ENCODE measurements at places on chromosomes 7 and 10.
A peak's percentile ranks its signal among the peaks of the same experiment; 100 is the strongest.

DNA sequence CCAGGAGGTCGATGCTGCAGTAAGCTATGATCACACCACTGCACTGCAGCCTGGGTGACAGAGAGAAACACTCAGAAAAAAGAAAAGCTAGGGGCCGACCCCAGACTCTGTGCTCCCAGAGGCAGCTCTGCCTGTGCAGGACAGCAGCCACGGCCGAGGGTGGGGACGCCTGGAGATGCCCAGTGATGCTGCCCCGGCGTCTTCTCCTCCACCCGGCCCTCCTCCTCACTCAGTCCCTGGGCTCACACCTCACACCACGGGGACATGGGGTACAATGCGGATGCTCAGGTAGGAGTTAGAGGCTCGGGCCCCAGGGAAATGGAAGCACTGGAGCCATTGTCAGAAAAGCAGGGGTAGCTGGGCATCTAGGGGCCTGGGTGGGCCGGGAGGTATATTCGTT lies 46.3 kb upstream of the ELFN1 start:
- no peak for DNase-seq

DNA sequence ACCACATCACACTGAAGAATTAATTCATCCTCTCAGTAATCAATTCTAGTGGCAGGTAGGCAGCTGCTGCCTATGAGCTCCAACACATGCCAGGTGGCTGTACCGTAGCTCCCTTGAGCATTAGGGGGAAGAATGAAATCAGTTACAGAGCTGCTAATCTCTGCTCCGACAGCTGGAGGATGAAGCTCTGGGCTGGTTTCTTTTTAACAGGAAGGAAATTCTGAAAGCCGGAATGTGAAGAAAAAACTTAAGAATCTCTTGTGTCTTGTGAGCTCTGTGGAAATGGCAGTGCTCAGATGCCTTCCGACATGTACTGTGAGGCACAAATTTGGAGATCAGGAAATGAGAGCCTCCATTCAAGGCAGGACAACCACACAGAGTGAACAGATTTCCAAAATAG lies 2.8 kb upstream of the AHCYL2 start:
- peak; percentile 41 for DNase-seq

DNA sequence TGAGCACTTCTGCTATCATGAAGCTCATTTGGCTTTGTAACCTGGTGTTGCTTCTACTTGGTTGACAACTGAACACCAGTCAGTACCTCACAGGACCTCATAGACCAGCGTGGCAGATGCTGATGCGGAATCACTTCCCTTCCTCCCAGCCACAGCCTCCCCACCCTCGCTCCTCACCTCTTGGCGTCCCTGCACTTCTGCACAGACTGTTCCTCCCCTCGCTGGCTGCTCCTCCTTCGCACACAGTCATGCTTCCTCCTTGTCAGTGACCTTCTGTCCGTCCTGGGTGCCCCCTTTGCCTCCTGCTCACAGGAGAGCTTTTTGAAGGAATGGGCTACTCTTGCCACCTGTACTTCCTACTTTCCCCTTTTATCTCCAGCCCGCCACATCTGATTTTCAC lies 61.4 kb upstream of the CTBP2 start:
- no peak for DNase-seq

GRCh38 chr10:35563261-35563891 lies 41.8 kb upstream of the GJD4 start:
- peak; percentile 69 for DNase-seq

DNA sequence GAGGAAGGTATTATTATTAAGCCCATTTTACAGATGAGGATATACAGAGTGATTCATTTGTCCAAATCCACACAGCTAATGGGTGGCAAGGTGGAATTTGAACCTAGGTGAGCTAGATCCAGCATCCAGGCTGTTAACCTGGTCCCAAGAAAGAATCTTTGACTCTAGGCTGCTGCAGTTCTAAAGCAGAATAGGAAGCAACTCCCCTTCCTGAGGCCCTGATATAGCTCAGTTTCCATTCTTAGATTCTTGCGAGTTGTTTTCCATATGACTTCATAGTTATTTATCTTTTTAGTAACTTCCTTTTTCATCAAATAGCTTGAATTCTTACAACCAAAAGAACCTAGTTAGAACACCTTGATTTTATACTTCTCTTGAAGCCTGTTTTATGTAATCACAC lies 24.1 kb upstream of the ZC3HAV1L start:
- DNase-seq, result no peak

DNA sequence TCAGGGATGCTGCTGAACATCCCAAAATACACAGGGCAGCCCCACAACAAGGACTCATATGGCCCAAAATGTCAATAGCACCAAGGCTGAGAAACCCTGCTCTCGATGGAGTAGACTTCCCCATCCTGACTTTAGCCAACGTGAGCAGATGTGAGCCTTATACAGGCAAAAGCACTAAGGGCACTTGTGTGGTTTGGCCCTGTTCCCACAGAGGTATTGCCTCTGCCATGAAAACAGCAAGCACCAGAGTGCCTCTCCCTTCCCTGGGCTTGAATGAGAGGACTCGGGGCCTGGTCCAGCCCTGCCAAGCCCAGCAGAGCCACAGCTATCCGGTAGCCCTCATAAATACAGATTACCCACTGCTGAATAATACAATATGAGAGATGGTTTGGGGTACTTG lies 47.5 kb downstream of the ACSM6 start:
- no peak for DNase-seq

DNA sequence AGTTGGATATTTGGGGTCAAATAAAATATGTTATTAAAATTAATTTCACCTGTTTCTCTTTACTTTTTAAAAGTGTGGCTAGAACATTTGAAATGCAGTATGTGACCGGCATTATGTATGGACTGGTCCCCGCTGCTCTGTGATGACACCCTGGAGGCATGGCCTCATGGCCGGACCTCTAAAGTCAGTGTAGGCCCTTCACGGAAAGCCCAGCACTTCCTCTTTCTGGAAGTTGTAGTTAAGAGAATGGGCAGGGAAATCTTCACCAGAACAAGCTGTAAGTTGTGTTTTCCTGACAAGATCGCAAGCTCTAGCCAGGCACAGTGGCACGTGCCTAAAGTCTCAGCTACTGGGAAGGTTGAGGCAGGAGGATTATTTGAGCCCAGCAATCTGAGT lies 38.3 kb upstream of the SRGN start:
- DNase-seq, result peak; percentile 92

DNA sequence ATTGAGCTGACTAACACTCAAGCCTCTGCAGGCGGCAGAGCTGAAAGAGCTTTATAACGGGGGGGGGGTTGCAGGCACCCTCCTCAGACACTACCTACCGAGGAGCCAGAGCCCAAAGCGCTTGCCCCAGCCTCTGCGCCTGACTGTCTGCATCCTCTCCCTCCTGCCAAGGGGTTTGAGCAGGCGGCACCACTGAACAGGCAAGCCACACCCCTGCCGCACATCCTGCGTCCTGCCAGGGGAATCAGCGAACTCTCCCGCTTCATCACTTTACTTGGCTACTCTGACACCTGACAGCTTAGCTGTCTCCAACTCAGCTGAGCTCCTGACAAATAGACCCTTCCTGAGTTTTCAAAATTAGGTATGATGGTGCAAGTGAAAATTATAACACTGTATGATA lies 432.6 kb upstream of the ANKRD30A start:
- no peak for DNase-seq

- no peak for DNase-seq
These were observed 48.4 kb upstream of the PODXL start for GRCh38 chr7:131604841-131605279.

- peak; percentile 90 for DNase-seq
These were observed 21.5 kb upstream of the IKZF1 start for GRCh38 chr7:50282813-50283605.

- no peak for DNase-seq
These were observed 218.2 kb downstream of the CCDC3 start for GRCh38 chr10:12783293-12783692.

- no peak for DNase-seq
These were observed 127.9 kb downstream of the CPED1 start for GRCh38 chr7:121116396-121116795.

DNA sequence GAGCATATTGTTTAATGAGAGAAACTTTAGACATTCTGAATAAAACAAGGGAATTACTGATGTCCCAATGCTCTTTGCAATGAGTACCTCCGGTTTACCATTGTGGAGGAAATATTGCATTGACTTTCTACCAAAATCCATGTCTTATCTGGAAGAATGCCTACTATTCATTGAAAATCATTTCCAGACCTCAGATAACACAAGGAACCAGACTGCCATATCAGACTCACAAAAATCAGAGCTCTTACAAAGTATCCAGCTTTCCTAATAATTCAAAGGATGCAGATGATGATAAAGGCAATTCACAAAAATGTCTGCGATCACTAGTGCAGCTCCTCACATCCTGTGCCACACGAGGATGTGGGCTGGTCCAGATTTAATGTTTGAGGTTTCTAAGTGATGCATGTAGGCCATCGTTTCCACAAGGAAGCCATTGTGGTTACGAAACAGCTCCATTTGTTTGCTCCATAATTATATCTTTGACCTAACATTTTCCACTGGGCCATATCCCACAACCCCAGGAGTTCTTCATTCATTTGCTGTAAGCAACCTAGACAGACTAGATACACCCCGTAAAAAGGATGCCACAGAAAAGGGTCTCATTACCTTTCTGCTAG lies 831.1 kb upstream of the C7orf33 start:
- no peak for DNase-seq

DNA sequence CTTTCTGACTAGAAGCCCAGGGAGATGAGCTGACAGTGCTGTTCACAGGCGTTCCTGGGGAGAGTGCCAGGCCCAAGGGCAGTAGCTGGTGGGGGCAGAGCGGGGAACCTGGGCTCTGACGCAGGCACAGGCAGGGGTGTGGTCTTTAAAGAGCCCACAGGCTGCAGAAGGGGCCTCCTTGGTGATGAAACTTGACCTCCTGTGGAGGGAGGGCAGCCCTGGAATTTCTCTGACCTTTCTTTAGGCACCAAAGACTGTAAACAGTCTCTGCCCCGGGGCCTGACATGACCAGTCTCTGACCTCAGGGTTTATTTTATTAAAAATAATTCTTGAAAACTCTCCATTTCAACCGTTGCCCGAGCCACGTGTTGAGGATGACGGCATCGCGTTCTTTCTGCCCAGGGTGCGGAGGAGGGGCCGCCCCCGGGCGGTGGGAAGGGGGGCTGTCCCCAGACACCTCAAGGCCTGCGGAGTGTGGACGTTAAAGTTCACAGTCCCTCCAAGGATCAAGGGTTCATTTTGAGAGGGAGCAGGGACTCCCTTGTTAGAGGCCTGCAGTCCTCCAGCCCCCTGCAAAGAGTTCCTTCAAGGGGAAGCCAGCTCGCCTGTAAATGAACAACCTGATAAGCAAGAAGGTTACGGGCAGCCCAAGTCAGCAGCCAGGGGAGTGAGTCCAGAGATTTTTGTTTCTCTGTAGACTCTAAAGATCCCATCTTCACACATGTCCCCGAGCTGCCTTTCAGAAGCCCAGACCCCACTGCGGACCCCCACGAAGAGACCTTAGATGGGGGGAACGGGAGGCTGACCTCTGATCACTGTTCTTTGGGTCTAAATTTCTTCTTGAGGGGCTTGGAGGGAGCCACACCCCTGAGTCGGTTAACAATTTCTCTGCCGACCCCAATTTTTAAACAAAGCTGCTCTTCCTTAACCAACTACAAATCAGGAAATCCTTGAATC lies 128.9 kb downstream of the VIPR2 start:
- no peak for DNase-seq

GRCh38 chr10:31142026-31142425 lies 110.4 kb upstream of the ZNF438 start:
- no peak for DNase-seq

DNA sequence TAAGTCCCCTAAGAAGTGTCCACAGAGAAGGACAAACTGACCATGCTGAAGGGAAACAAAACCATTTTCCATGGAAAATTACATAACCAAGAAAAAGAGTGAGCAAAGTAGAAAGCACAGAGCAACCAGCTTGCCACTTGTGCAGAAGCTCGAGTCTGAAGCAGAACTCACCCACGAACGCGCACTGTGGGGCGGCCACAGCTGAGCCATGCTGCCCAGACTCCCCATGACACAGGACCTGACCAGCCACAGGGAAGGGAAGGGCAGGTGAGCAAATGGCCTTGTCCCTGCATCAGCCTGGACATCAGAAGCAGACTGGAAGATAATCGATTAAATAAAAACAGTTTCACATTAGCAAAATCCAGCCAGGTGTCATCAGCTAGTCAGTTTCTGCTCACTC lies 95.7 kb downstream of the TCERG1L start:
- no peak for DNase-seq

- DNase-seq, result no peak
These were observed 211.8 kb upstream of the PPP2R2D start for GRCh38 chr10:131689016-131689415.

GRCh38 chr10:29651767-29652166 lies 17.0 kb upstream of the SVIL start:
- DNase-seq, result no peak

DNA sequence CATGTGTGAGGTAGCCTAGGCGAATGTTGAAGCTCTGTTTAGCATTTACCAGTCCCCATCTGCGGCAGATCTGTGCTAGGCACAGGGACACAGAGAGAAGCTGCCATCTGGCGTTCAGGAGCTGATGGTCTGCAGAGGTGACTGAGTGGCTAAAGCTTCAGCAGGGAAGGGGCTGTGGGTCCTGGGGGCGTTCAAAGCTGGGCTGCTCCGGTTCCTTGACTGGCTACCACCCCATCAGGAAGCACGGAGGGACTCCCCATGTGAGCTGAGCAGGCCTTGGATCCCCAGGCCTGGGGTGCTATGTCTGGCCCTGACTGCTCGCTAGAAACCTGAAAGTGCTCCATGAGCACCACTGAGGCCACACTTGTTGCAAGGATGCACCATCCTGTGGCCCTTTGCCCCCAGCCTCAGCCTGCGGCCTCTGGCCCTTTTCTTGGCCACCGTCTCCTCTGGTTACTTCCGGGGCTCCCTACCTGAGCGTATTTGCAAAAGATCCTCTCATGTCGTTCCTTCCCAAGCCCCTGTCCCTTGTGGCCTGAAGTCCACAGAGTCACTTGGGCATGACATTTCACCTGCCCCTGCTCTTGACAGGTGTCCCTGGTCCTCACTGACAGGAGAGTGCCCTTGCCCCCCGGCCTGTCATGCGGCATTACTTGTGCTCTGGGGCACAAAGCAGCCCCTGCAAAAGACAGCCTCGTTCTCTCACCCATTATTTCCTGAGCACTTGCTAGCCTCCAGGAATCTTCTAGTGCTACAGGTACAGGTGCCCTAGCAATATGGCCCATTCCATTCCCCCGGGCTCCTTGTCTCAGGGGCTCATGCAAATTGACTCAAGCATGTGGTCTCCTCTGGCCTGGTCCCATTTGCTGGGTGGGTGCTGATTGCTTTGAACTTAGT lies 108.1 kb downstream of the GLRX3 start:
- DNase-seq, result no peak
